ENCODE measurements at places on chromosomes 3 and 15.

DNA sequence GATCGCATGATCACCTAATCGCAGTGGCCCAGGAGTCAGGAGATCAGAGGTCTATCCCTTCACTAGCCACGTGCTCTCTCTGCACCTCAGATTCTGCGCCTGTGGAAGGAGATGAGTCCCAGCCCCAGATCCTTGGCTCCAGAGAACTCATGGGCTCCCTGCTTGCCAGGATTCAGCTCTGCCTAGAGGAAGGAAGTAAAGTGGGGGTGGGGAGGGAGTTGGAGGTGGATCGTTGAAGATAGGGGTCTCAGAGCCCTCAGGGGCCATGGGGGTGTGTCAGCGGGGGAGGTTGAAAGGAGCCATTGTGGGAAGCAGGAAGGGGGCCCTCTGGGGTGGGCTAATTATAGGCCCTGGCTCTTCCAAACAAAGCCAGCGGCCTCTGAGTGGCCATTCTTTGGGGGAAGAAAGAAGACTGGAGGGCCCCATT, 11.3 kb upstream of the STRA6 start:
- no peak for DNase-seq

DNA sequence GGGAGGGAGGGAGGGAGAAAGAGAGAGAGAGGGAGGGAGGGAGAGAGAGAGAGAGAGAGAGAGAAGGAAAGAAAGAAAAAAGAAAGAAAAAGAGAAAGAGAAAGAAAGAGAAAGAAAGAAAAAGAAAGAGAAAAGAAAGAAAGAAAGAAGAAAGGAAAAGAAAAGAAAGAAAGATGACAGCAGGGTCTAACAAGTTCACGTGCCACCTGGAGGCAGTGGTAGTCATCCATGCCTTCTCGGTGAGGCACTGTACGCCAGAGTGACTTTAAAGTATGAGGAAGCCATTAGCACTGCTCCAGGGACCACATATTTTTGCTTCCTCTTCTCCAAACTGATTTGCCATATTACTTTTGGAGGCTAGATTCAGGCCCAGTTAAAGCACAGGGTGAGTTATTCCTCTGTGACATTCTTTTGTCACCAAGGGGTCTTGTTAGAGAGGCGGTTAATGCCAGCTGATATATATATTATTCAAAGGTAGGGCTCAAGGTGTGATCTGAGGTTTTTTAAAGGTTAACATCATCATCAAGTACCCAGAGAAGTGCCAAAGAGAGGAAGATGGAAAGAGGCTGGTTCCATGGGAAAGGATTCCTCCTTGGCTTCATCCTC, at the start of gene HTR3D:
Gene HTR3D, plus strand, starts transcription at position 556 of the 606 bp plus-strand sequence. Its CDS starts 0 bp downstream, at position 556.
- no peak for DNase-seq

DNA sequence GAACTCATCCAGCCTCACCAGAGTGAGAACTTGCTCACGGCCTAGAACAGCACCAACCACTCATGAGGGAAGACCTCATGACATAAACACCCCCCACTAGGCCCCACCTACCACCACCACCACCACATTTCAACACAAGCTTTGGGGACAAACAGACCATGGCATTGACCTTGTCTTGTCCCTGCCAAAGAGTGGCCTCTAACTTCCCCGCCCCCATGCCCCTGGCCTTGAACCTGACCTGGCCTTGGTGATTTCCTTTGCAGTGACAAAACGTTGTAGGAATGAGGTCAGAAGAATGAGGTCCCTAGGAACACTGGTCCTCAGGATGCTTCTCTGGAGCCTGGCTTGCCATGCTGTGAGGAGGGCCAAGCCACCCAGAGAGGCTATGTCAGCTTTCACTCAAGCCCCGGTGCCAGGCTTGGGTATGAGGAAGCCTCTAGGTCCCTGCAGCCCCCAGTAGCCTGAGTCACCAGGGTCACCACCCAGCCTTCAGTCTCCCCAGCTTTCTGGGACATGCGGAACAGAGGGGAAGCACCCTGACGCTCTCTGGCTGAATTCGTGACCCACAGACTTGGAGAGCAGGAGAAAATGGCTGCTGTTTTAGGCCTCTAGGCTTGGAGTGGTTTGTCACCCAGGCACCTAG, 57.9 kb downstream of the TPRA1 start:
- no peak for DNase-seq

DNA sequence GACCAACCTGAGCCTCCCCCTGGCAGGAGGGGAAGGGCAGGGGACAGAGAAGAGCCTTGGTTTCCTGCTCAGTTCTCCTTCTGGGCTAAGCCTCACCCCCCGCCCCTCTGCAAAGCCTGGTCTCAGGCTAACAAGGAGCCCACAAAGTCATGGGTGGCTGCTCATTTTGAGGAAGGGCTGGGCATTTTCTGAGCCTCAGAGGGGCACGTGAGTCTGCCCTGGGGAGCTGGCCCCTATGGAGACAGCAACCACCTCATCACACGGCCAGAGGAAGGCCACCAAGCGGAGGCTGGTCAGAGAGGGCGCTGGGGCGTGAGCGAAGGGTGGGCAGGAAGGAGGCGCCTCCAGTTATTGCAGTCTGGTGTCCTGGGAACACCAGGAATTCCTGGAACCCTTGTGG, 18.7 kb downstream of the ABTB1 start:
- no peak for DNase-seq

GRCh38 chr3:115350606-115351005, 203.5 kb upstream of the ZBTB20 start:
- DNase-seq, result no peak

- no peak for DNase-seq
These were observed 216.7 kb upstream of the CFAP20DC start for GRCh38 chr3:59266551-59266950.

DNA sequence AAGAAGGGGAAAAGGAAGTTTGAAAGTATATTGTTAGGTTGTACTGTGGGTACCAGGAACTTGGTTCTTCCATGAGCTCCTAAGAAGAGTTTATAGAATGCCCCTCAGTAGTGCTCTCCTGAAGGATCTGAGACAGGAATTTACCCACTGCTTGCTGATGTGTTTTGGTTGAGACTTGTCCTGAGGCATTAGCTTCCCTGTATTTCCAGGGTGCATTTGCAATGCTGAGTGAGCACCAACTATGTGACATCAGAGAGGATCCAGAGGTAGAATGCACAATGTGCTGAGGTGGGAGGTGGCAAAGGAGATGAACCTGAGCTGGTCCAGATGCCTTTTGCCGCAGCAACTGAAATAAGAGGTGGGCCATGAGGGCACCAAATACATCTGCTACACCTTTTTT, 64.3 kb upstream of the LRRC3B start:
- DNase-seq, result no peak

DNA sequence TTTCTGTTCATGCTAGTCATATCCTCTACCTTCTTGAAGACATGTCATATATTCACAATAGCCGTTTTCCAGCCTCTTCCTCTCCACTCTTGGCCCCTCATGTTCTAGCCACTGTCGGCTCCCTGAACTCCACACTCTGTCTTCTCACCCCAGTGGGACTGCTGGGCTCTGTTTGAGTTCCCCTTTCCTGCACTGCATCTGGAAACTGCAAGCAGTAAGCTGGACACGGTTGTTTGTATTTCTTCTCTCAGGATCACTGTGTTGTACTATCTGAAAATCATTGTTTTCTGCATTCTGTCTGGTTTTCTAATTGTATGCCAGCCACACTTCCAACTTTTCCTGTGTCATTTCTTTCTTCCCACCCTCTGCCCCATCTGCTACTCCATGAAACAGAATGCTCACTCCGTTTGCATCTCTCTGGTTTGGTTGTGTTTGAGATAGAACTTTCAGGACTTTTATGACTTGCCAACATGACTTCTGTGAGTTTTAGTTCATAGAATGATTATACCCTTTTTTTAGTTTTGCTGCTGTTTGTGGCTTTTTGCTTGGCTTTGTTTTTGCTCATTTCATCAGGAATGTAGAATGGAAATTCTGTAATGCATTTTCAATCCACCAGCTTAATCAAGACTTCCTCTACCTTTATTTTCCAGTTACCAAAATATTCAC, 192.3 kb downstream of the PLCL2 start:
- no peak for DNase-seq

- peak; percentile 11 for DNase-seq
These were observed 17.0 kb downstream of the THAP10 start for GRCh38 chr15:70875001-70875782.

GRCh38 chr3:172387728-172388127, 60.5 kb downstream of the GHSR start:
- DNase-seq, result no peak

DNA sequence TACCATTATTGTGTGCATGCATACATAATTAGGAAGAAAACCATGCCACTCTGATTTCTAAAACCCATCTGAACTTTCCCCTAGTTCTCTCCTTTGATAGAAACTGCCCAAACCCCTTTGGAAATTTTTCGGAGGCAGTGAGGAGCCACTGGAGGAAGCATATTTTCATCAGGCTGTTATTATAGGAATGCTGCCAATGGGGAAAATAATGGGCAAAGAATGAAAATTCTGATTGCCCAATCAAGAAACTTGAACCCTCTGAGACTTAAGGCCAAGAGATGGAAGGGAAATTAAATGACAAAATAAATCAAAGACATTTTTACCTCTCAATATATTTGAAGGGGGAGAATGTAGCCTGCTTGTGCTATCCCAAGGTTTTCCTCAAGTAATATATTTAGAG, 376.0 kb upstream of the PDZRN3 start:
- no peak for DNase-seq

- DNase-seq, result no peak
These were observed 141.2 kb downstream of the SERPINI1 start for GRCh38 chr3:167876620-167877281.

GRCh38 chr3:32758375-32758753, 59.4 kb upstream of the TRIM71 start:
- DNase-seq, result no peak

- DNase-seq, result peak; percentile 13
These were observed 692 bp downstream of the UBE2E2 start for GRCh38 chr3:23203708-23204330.

- DNase-seq, result no peak
These were observed 14.2 kb downstream of the RAB8B start for GRCh38 chr15:63203451-63204090.

- DNase-seq, result no peak
These were observed 1.1 kb upstream of the CHRNA3 start for GRCh38 chr15:78621810-78622402.

DNA sequence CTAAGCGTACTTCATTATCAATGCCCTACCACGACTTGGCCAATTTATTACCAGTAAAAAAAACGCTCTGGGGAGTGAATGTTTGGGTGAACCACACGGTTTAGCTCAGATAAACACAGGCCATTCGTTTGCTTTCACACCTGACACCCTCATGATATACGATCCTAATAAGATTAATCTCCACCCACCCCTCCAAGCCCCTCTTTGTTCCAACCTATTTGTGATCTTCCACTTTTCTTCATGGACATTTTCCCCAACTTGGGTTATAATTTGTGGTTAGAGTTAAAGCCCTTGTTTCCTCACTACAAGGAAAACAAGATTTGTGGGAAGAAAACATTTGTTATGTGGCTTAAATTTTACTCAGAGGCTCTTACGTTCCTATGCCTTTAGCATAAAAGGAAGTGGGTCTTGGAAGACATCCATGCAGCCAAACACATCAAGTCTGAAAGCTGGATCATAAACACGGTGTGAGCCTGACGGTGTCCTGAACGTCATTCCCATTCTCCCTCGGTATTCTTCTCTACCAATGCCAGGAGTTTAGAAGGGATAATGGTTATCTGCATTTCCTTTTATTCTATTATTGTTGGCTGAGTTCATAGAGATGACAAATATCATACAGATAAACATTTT, 518.9 kb downstream of the NR2F2 start:
- no peak for DNase-seq

Data from NCI-H1105 treated with DMSO at 0.1 percent for 48 hours (cell line).